ENCODE measurements at places on chromosomes 2 and 18.

DNA sequence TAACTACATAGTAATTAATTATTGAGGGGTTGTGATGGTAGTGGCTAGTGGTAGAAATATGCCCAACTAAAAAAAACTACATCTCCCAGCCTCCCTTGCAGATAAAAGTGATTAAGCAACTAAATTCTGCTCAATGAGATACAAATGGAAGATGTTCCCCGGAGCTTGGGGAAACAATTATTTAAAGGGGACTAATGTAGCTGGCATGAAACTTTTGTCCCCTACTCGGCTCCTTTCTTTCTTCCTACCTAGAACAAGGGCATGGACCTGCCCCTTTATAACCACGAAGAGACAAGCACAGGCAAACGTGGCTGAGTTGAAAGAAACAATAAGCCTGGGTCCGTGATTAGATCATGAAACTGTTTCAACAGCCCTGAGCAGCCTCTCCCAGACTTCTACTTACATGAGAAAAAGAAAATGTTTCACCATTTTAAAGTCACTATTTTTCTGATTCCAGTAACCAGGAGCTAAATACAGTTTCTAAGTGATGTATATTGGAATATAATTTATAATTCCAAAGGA lies 236.9 kb downstream of the SCG2 start:
- no peak for DNase-seq

GRCh38 chr2:170689481-170689880 lies 25.7 kb upstream of the SP5 start:
- no peak for DNase-seq

GRCh38 chr2:208490492-208490891 lies 83.9 kb downstream of the PTH2R start:
- no peak for DNase-seq

DNA sequence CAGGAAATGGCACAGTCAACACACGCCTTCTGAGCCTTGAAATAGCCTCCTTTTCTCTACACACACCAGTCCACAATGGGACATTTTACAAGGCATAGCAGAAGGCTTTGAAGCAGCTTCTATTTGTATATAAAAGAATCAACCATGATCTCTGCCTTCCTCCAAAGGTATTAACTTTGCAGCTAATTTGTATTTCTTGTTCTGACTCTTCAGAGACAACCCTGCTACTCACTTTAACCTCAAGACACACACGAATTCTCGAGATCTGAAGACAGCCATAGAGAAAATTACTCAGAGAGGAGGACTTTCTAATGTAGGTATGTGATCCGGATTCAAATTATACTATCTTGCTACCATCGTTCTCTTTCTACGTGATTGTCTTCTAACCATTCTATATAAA lies 104.6 kb downstream of the VIT start:
- DNase-seq = no peak

- DNase-seq = no peak
Measured at GRCh38 chr18:67600181-67601180, 84.0 kb upstream of the DSEL start.

DNA sequence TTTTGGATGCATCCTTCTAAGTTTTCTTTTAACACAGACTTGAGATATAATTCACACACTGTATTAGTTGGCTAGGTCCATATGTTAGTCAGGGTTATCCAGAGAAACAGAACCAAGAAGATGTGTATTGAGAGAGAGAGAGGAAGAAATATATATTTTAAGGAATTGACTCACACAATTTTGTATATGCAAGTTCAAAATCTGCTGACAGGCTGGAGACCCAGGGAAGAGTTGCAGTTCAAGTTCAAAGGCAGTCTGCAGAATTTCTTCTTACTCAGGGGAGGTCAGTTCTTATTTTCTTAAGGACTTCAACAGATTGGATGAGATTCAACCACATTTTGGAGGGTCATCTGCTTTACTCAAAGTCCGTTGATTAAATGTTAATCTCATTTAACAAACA lies 23.0 kb upstream of the MRO start:
- no peak for DNase-seq

DNA sequence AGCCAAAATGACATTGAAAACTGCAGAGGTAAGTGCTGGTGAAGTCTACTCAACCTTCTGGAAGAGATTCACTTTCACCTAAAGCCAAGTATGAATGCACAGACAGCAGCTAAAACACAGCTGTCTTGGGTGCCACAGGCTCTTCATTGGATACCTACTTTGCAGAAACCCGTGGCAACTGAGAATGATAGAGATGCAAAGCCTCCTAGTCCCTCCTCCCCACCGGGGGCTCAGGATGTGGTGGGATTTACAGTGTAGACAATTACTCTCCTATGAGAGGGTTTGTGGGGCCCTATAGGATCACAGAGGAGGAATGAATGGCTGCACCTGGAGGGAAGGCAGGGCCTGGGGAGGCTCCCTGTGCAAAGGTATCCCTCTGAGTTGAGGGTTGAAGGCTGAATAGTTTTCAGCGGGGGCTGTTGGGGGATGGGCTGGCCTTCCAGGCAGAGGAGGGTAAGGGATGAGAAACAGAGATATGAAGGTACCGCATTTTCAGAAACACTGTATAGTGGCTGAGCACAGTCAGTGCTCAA lies 131.6 kb downstream of the RNF144A start:
- no peak for DNase-seq

- DNase-seq = no peak
Measured at GRCh38 chr2:174300114-174300513, 34.6 kb upstream of the SP9 start.

- DNase-seq = no peak
Measured at GRCh38 chr2:10831400-10831985, 18.9 kb upstream of the PDIA6 start.

DNA sequence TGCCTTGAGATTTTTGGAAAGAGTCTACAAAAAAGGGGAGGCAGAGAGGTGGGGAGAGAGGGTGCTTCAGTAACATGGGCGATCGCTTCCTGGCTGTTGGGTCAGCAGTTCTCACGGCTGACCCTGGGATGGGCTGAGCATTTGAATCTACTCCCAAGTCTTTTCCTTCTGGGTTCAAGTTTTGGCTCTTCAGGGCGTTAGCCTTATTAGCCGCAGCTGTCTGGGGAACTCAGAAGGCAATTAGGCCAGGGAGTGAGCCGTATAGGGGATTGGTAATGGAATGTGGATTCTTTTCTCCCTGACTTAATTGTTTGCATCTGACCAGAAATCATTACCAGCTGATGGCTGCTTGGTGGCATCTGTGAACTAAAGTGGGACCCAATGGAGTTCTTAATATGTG lies 250.5 kb upstream of the SKOR2 start:
- no peak for DNase-seq

GRCh38 chr18:11149441-11150270 lies at the start of gene PIEZO2:
Gene PIEZO2, minus strand, starts transcription at chr18:11149569. Its CDS starts 981 bp downstream, at chr18:11148588.
- no peak for DNase-seq

DNA sequence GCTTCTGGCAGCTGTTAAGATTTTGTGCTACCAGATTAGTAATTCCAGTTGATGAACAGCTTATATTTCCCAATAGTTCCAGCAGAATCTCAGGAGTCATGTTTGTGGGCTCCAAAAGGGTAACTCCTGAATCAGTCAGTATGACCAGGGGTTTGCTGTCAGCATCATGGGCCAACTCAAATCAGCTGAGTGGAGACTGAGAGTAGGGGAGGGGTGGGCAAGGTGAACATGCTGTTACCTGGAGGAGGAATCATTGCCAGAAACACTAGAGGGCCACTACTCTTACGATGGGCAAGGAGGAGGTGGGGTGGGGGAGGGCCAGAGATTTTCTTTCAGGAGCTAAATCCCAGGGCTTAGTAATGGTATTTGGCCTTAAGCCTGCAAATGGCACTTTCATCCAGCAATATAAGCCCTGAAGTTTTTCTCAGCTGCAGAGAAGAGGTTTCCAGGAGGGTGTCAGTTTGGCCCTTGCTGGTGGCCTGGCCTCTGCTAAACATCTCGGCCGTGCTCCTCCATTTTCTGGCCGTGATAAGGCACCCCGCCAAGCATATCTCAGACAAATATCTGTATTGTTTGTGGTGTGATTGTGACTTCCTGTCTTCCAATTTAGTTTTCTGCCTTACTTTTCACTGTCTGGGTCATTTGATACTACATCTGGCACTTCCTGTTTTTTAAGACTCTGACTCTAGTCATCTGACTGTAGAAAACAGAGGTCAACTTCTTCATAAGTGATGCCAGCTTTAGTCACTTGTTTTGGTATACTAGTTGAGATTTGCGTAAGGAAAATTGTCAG lies 120.5 kb upstream of the CXCR4 start:
- DNase-seq = no peak

DNA sequence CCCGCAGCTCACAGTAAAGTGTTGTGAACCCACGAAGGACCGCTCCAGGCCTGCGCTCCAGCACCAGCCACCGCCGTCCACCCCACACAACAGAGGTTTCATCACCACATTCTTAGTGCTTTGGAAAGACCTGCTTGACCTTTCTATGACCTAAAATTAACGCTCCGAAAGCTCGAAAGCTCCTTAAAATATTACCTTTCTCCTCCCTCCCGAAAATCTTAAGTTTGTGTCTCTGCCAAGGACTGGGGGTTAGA lies 149.2 kb downstream of the TWIST2 start:
- no peak for DNase-seq

DNA sequence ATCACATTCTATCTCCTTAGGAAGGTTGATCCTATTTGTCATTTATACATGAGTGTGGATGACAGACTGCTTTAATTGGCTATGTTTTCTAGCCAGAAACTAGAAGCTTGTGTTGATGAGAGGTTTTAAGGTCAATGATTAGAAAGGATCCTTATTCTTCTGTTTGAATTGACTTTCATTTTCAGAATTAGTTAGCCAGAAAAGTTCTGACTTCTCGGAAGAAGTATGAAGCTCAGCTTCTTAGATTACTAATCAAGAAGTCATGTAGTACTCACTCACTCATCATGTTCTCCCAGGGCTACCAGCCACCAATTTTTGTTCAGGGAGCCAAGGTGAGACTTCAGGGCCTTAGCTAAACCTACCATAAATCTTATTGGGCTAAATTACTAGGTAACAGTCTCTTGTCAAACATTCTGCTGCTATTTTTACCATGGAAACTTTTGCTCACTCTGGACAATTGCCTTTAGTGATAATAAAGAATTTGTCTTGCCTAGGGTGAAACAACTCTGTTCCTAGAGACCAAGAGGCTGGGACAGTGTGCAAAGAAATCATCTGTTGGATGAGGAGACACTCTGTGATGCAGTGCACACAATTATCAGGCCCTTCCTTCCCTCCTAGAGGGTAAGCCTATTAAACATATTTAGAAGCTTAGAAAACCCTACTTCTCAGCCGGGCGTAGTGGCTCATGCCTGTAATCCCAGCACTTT lies 111.6 kb upstream of the DNMT3A start:
- peak; percentile 1 for DNase-seq

GRCh38 chr2:203786549-203787351 lies 80.3 kb downstream of the CD28 start:
- DNase-seq = no peak

GRCh38 chr18:48136827-48137373 lies 206.4 kb upstream of the SMAD2 start:
- DNase-seq = no peak

GRCh38 chr18:10519366-10519765 lies 6.5 kb upstream of the NAPG start:
- no peak for DNase-seq

DNA sequence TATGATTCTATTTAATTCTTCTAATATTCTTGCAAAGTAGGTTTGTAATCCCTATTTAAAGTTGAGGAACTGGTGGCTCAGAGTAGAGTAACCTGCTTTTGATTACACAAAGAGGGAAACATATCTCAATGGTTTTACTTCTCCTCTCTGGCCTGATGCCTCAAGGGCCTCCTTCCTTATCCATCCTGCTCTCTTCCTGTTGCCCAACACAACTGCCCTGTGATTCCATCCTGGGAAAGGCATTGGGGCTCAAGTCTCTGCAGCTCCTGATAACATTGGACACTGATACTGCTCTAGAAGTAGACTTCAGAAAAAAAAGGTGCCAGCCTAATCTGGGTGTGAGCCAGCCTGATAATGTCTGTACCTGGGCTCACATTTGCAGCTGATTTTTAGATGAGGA lies 75.8 kb downstream of the RDH14 start:
- no peak for DNase-seq

- DNase-seq = no peak
Measured at GRCh38 chr2:199315299-199316179, 142.2 kb downstream of the SATB2 start.

DNA sequence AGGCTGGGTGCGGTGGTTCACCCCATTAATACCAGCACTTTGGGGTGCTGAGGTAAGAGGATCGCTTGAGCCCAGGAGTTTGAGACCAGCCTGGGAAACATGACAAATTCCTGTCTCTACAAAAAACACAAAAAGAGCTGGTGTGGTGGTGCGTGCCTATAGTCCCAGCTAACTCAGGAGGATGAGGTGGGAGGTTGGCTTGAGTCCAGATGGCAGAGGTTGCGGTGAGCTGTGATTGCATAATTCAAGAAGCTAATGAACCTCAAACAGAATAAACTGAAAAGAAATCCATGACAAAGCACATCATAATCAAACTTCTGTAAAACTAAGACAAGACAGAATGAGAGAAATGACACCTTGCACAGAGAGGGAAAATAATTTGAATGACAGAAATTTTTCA lies 54.8 kb downstream of the SEMA4F start:
- no peak for DNase-seq

DNA sequence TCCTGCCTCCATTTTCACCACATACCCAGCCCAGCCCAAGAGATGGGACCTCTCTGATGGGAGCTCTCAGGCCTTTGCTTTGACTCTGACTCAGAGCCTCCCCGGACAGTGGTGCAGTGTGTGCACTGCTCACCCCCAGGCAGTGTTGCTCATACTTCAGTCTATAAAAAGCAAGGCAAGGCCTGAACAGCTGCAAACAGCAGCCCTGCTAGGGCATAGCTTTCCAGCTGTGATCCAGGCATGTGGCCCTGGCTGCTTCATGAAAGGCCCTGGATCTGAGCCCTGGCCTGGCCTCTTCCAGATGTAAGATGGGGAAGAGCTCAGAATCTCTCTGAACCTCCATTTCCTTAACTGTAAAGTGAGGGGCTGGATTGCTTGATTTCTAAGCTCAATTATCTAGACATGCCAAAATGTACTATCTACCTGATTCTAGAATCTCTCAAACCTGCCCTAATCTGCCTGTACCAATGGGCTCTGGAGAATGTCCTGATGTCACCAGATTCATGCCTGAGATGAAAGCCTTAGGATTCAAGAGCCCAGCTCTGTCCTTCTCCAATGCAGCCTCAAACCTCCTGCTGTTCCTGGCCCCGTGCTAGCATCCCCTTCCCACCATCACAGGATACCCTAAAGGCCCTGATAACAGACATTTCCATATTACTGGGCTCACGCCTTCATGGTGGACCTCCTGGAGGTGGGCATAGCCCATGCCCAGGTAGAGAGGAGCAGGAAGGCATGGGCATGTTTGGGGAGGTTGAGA lies 206.9 kb downstream of the ARL4C start:
- no peak for DNase-seq

All from stimulated activated CD4-positive, alpha-beta T cell treated with anti-CD3 and anti-CD28 coated beads, Interleukin-1b, Interleukin-23, amount 100 ng/mL, for 24 hours (primary cell).